ENCODE measurements at places on chromosomes 16 and 17.

- DNase-seq = peak; percentile 84
Measured at GRCh38 chr16:57383276-57384247, 11.3 kb downstream of the CX3CL1 start.

DNA sequence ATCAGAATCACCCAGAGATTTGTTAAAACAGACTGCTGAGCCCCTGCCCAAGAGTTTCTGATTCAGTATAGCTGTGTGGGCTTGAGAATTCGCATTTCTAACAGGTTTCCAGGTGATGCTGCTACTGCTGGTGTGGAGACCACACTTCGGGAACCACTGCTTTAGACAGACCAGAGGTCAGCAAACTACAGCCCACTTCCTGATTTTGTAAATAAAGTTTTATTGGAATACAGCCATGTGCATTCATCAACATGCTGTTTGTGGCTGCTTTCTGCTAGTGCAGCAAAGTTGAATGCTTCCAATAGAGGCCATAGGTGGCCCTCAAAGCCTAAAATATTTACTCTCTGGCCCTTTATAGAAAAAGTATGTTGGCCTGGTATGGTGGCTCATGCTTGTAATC, 32.6 kb upstream of the CLEC19A start:
- DNase-seq = no peak

GRCh38 chr16:17084130-17084529, 386.6 kb downstream of the XYLT1 start:
- DNase-seq = no peak

DNA sequence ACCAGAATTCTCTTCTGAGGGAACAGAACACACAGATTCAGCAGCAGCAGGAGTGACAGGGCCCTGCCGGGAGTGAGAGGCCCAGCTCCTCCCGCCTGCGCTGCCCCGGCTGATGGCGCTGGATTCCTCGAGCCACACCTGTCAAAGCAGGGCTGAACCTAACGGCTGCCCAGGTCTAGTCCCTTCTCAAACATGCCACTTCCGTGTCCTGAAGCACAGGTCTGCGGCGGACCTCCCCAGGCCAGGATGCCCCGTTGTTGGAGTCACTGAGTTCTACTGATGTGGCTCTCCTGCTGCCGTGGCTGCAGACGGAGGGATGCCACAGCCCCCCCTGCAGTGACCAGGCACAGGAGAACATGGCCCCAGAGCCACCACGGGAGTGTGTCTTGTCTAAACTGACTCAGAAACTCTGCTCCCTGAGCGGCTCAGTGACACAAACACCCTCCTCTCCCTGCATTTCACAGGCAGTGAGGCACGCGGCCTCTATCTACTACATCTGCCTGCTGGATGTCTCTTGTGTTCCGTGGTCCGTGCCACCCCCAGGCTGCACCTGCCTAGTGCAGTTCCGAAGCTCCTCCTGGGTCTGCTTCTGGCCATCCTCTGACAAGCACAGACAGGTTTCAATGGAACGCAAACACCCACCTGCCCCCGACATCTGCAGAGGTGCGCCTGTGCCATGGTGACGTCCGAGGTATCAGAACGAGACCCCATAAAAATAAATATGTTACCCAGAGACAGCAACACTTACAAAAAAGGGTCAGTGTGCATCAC, 44.7 kb upstream of the DNAH17 start:
- DNase-seq = no peak

- no peak for DNase-seq
Measured at GRCh38 chr17:57645950-57646665, 99.0 kb downstream of the CCDC182 start.

DNA sequence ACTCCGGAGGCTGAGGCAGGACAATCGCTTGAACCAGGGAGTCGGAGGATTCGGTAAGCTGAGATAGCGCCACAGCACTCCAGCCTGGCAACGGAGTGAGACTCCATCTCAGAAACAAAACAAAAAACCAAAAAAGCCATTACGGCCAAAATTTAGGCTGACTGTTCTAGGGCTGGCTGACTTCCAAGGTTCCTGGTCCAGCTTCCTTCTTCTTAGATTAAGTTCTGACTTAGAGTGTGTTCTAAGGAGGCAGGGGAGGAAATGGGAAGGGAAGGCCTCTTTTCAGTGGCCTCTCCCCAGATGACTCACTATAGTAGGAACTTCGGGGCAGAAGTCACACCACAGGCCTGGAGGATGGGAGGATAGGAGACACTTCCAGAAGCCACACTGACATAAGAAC, 27.7 kb upstream of the CLEC18B start:
- peak; percentile 94 for DNase-seq

- DNase-seq = peak; percentile 39
Measured at GRCh38 chr17:27756467-27757371, 43.6 kb downstream of the NOS2 start.

DNA sequence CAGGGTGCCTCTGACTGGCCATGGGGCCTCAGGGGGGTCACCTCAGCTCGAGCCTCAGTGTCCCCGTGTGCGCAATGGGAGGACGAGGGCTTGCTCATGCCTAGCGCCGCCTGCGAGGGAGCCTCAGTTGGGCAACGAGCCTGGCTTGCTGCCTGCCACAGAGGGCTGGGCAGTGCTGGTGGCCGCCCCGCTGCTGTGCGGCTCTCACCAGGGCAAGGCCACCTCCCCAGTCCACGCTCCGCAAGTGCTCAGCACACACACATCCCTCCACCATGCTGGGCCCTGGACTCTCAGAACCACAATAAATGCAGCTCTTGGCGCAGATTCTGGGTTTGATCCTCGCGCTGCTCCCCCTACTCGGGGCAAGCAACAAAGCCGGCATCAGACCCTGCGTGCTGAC, 76.2 kb downstream of the ENGASE start:
- DNase-seq = no peak

Measured in AG20443 (cell line).